Fibroblast of skin of back (primary cell): ENCODE measurements at places on chromosomes 12 and 14.

- DNase-seq: peak; percentile 41
Measured at GRCh38 chr14:95314609-95315008, 5.1 kb downstream of the CLMN start.

DNA sequence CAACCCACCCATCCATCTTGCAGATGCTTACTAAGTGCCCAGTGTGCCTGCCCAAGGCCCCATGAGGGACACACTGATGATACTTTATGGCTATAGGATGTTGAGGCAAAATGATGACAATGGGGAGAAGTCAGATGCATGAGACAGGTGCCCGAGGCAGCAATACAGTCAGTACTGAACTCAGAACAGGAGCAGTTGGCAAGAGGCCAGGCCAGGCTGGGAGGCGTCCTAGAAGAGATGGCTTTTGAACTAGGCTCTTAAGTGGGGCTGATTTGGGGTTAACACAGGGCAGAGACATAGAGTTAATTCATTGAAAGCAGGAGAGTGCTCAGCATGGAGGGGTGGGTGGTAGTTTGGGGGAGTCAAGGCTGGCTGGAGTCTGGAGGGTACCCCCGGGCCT, 15.6 kb downstream of the PLBD2 start:
- no peak for DNase-seq

- DNase-seq: no peak
Measured at GRCh38 chr12:19639781-19640415, 200.6 kb downstream of the AEBP2 start.

DNA sequence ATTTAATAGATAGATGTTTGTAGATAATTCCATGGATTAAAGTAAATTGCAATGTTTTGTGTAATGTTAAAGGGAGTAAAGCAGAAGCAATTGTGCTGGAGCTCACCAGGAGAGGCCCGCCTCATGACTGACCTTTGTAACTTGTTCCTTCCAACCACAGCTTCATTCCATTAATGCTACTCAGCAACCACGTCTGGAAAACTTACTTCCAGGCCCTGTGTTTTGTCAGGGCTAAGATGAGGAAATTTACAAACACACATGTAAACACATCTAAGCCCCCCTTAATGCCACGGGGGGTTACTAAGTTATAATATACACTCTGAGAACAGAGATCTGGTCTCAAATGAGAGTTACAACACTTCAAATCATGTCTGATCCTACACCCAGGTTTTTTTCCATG, 12.4 kb downstream of the LUM start:
- peak; percentile 94 for DNase-seq

GRCh38 chr14:75417674-75418073, 10.1 kb upstream of the JDP2 start:
- no peak for DNase-seq

- DNase-seq: no peak
Measured at GRCh38 chr14:72318648-72319047, 386.4 kb downstream of the RGS6 start.

DNA sequence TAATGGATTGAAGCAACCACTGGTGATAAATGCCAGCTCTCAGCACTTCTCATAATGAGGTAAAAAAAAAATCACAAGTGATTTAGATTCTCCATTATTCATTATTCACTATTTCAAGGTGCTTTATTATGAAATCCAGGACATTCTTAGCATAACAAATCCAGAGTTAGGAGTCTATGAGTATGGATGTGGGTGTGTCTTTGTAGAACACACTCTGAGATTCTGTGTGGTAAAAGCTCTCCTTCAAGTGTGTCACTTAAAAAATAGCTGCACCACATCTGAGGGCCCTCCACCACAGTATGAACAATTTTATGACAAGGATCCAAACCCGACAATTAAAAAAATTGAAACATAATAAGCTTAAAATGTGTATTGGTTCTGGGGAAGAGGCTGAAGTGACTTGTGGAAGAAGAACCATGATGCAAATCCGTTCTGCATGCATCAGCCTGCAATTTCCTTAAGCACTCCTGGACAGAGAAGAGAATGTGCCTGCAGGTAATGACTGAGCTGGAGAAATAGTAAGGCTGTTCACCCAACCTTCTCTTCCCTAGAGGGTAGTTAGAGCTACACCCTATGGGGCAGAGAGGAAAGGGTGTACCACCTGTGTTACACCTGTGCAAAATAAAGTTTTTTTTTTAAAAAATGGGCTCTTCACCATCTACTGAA, 488.5 kb upstream of the MGAT4C start:
- no peak for DNase-seq

DNA sequence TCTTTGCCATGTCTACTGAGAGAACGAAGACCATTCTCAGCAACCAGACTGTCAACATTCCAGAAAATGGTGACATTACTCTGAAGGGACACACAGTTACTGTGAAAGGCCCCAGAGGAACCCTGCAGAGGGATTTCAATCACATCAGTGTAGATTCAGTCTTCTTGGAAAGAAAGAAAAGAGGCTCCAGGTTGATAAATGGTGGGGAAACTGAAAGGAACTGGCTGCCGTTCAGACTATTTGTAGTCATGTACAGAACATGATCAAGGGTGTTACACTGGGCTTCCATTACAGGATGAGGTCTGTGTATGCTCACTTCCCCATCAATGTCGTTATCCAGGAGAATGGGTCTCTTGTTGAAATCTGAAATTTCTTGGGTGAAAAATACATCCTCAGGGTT, 29.7 kb upstream of the PSMA6 start:
- no peak for DNase-seq

DNA sequence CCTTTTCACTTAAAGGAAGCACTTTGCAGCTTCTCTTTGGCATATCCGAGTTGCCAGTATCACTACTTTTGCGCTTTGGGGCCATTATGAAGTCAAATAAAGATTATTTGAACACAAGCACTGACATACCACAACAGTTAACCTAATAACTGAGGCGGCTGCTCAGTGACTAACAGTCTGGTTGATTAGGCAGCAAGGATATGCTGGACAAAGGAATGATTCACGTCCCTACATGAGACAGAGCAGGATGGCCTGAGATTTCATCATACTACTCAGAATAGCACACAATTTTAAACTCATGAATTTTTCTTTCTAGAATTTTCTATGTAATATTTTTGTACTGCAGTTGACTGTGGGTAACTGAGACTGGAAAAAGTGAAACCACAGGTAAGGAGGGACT, 56.9 kb upstream of the E2F7 start:
- DNase-seq: peak; percentile 98

DNA sequence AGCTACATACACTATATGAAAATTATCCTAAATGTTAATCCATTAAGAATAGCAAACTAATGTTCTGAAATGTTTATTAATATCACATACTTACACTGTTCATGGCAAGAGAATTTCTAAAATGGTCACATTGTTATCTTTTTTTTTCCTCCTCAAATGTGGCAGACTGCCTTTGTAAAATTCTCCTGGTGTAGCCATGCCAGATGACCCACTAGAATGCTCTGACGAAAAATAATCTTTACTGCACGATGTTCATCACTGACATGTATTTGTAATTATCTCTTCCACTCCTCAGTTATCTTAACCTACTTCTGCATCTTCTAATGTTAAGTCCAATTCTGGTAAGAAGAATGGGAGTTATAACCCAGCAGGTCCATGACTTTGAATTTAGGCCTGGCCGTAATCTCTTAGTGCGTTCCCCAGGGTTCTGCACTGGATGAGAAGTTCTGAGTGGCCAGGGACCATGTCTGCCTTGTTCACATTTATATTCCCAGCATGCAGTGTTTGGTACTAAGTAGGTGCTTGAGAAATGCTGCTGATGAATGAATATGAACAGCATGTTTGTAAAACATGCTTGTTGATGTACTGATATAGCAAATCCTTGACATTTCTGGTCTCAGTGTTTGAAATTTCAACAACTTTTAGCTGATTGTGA, 46.7 kb downstream of the NOPCHAP1 start:
- no peak for DNase-seq

DNA sequence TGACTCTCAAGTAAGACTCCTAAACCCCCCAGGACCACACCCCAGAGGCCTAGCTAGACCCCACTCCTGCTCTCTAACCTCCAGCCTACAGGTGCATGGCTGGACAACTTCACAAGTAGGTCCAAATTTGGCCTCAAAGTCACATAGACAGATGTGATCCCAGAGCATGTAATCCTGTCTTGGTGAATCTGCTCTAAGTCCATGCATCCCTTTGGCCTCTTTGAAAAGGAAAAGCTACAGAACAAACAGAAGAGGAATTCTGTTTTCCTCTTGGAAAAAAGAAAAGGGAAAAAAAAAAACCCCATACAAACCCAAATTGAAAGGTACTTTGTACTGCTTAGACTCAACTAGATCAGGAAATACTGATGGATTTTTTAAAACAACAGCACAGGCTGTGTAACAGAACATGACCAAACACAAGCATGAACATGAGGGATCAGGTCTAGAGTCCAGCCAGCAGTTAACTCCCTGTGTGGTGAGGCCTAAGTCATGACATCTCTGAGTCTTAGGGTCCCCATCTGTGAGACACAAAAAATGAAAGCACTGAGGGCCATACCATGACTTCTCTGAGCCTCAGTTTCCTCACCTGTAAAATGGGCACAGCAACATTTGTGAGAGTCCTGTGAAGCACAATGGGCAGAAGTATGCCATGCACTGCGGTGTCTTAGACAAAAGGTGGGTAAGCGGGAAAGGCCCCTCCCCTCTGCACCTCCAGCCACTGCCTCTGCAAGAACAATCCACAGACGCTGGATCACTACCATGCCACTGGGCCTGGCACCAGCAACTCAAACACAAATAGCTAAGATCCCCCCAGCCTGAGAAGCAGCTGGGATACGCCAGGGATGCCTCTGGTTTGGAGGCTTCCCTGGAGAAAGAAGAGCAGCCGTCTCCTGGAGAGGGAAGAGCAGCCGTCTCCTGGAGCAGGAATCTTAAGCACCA, 9.9 kb downstream of the PITPNM2 start:
- DNase-seq: no peak

GRCh38 chr12:47881826-47882427, 22.9 kb downstream of the VDR start:
- peak; percentile 96 for DNase-seq

DNA sequence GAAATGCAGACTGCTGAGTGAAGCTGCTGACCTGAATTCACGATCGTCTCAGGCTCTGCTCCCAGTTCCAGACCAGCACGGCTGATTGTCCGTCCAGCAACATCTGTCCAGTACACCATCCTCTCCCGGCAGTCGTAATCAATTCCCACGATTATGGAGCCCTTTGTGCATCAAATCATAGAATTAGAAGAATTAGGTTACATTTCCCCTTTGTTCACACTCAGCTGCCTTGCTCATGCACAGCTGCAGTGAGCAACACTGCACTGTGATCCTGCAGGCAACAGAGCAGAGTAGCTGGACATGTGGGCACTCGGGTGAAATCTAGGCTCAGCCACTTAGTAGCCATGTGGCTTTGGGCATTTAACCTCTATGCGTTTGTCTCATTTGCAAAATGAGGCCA, 22.2 kb downstream of the RTRAF start:
- no peak for DNase-seq

DNA sequence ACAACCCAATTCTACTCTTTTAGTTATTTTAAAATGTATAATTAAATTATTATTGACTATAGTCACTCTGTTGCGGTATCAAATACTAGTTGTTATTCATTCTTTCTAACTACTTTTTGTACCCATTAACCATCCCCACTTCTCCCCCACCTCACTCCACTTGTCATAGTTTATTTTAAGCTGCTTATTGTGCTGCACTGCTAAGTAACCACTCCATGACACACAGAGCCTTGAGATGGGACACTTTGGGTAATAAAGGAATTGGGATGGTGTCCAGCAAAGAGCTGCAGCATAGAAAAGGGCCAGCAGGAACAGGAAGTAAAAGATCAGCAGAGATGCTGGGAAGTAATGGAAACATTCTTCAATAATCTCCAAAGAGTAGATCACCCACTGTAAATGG, 123.0 kb downstream of the RPS29 start:
- DNase-seq: no peak

DNA sequence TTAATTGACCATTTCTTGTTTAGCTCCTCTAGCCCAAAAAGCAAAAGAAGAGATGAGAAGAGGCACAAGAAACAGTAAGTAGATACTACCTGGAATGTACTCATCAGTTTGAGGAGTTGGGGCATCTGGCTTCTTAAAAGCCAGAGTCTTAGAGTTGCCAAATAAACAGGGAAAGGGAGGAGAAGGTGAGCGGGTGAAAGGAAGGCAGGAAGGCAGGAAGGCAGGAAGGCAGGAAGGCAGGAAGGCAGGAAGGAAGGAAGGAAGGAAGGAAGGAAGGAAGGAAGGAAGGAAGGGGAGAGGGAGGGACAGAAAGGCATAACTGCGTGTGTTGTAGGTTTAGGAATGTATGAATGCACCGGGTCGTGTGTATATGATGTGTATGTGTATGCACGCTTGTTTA, 56.7 kb upstream of the HSPB8 start:
- no peak for DNase-seq

- no peak for DNase-seq
Measured at GRCh38 chr12:70603044-70603443, 34.2 kb downstream of the PTPRB start.

DNA sequence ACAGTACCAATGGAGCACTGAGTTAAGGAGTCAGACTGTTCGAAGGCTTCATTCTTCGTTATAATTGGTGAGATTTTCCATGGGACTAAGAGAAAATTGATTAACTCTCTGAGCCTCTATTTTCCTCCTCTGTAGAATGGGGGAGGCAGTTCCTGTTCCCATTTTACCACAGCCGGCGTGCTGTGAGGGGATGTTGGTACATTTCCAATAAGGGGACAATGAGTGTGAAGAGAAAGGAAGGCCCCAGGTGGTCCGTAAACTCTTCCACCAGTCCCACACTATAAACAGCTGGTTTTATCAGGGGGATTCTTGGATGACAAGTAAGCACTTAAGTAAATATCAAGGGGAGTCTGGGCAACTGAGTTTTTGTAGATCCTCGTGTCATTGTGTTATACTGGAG, 109.9 kb downstream of the DAD1 start:
- no peak for DNase-seq

DNA sequence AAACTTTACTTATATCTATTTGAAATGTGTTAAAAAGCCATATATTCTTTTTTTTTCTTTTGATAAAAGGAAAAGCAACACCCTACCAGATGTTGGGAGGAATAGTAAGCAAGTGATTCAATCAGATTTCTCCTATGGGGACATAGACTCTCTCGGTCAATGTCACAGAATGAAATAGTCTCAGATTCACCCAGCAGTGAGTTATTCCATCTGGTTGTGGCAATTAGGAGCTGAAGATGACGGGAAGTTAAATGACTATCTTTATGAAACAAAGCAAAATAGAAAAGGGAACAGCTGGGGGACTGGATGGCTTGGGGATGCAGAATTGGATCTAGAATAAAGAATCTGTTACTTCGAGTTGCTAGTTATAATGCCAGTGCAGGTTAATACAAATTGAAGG, 857.0 kb downstream of the NRXN3 start:
- DNase-seq: no peak
